ENCODE measurements at places on chromosomes 1 and 21. TPM values are rescaled to one million over a fixed set of nuclear protein-coding genes. Genes with fewer than 3 reads are reported as not detected.

Gene C1orf74
- total RNA-seq = 3.5 TPM

Gene PTCH2
- total RNA-seq = 1.4 TPM

GRCh38 chr1:209689477-209689876, 14.3 kb downstream of the G0S2 start:
- no peak for DNase-seq

- DNase-seq = no peak
Measured at GRCh38 chr1:38804062-38804886, 55.3 kb downstream of the RRAGC start.

DNA sequence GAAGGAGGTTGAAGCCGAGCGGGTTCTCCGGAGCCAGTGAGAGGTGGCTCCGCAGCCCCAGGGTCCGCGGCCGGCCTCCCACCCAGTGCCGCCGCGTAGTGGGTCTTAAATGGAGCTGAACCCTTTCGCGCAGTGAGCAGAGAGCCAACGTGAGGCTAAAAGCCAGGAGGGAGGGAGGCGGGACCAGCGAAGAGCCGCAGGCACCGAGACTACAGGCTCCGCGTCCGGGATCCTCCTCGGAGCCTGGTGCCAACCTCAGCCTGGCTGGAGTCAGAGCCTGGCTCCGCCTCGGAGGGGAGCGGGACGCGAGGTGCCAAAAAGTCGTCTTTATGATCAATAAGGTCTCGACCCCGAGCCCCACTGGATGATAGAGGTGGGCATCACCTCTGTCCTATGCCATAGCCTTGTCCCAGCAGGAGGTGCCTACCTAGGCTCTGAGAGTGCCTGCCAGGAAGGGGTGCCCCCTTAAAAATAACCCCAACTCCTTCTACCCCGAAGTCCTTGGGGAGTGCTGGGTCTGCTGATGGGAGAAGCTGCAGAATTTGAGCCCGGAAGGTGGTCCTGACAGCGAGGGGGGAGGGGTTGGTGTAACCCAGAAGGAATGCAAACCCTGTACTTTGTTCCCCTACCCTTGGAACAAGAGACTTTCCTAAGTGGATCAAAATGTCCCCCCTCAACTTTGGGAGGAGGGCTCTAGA, 1.6 kb downstream of the IGSF21 start:
- DNase-seq = no peak

DNA sequence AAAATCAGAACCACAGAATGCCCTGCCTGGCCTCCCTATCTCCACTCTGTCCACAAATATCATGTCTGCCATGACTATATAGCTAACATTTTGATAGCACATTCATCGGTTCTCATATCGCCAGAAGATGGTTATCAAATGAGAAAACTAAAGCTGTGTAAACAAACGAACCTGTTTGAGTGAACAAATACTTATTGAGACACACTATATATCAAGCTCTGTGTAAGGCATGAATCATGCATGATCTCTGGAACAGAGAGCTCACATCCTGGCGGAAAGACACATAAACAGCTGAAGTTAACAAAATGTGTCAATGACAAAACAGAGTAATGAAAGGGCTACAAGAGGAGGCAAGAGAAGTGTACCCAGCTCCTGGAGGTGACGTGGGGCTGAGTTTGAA, 13.1 kb downstream of the KCND3 start:
- DNase-seq = no peak

Measured in mesothelial cell of epicardium (in vitro differentiated cells).